ENCODE measurements at places on chromosomes 12 and 14. TPM values are rescaled to one million over a fixed set of nuclear protein-coding genes. Genes with fewer than 3 reads are reported as not detected.
A peak's percentile ranks its signal among the peaks of the same experiment; 100 is the strongest.

Gene LRR1
- 3.1 TPM for total RNA-seq

Gene MYL6
- 644 TPM for total RNA-seq

Gene HHIPL1
- 0.53 TPM for total RNA-seq

GRCh38 chr14:24100197-24100981 lies 6.3 kb downstream of the PCK2 start:
- H3K27me3 ChIP-seq: no peaks in the 10 kb centered on the region
- no peak for DNase-seq
- H3K27ac ChIP-seq: peak overlapping the region; percentile 39
- no peak overlapping the region for H3K4me3 ChIP-seq
- peaks cover 54% of the 10 kb centered on the region for H3K4me1 ChIP-seq

DNA sequence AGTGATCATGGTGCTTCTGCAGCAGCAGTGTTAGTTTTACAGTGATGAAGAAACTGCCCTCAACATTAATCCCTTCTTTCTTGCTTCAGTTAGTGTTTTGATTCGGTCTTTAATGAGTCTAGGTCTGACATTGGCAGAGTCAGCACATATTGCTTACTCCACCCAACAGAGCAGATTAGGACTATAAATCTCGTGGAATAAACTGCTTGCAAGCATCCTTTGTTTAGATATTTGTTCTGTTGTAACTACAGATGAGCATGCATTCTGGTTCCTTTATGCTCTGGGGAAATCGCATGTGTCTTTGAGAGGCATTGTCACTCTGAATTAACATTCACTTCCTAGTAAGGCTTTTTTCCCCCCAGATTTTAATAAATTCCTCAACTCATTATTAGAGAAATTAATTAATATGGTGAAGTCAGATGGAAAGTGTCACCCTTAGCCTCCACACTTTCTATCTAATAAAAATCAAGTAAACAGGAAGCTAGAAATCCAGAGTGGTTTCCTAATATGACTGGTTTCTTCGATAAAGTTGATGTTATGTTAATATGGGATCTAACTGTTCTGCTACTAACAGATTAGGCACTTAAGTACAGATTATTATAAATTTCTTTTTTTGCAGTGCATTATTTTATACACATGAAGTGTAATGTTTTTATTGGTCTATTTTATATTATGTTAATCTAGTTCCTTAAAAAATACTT lies 86.2 kb upstream of the SSTR1 start:
- no peak overlapping the region for H3K27ac ChIP-seq
- H3K4me1 ChIP-seq: no peaks in the 10 kb centered on the region
- H3K36me3 ChIP-seq: no peaks in the 10 kb centered on the region

- no peak for DNase-seq
- no peaks in the 10 kb centered on the region for H3K27me3 ChIP-seq
- H3K27ac ChIP-seq: no peak overlapping the region
- no peaks in the 10 kb centered on the region for H3K36me3 ChIP-seq
- H3K4me1 ChIP-seq: no peaks in the 10 kb centered on the region
Measured at GRCh38 chr12:52279422-52280318, 5.2 kb downstream of the KRT86 start.

GRCh38 chr12:104049903-104050356 lies at the start of gene GLT8D2:
GLT8D2 (minus strand) TSS chr12:104050187; CDS start chr12:104019648, 30,539 bp downstream.
- peak within 1 kb of the TSS; percentile 19 for H3K4me3 ChIP-seq
- no peaks in the 10 kb centered on the region for H3K4me1 ChIP-seq
- no peaks in the 10 kb centered on the region for H3K36me3 ChIP-seq
- DNase-seq: peak; percentile 30

GRCh38 chr12:111201036-111201435 lies 167.9 kb downstream of the PHETA1 start:
- H3K4me3 ChIP-seq: no peak overlapping the region
- no peaks in the 10 kb centered on the region for H3K27me3 ChIP-seq
- no peaks in the 10 kb centered on the region for H3K4me1 ChIP-seq
- H3K27ac ChIP-seq: no peak overlapping the region
- no peaks in the 10 kb centered on the region for H3K36me3 ChIP-seq

DNA sequence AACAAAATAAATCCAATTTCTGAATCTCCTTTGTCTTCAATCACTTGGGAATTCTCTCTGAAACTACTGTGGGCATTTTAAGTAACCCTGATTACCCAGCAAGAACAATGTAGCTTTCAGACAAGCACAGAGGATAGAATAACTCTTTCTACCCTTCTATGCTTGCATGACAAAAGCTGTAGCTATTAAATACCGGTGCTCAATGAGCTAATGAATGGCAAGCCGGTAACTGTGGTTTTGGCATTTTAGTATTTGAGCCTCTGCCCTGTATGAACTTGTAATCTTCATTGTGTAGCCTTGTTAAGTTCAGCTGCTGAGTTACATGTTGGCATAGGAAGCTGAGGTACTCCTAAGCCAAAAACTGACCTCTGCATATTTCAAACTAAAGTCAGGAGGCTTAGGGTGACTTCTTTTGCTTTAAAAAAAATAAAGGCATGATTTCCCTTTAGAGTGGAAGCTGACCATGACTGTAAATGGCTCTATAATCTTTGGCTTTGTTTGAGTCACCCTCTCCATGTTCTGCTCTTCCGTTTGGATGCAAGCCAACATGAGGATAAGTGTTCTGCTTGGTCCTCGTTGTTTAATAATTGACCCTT lies 171.0 kb upstream of the HIF1A start:
- no peak overlapping the region for H3K4me3 ChIP-seq
- peak overlapping the region; percentile 84 for H3K27ac ChIP-seq
- H3K27me3 ChIP-seq: no peaks in the 10 kb centered on the region
- no peaks in the 10 kb centered on the region for H3K4me1 ChIP-seq
- no peak for DNase-seq

DNA sequence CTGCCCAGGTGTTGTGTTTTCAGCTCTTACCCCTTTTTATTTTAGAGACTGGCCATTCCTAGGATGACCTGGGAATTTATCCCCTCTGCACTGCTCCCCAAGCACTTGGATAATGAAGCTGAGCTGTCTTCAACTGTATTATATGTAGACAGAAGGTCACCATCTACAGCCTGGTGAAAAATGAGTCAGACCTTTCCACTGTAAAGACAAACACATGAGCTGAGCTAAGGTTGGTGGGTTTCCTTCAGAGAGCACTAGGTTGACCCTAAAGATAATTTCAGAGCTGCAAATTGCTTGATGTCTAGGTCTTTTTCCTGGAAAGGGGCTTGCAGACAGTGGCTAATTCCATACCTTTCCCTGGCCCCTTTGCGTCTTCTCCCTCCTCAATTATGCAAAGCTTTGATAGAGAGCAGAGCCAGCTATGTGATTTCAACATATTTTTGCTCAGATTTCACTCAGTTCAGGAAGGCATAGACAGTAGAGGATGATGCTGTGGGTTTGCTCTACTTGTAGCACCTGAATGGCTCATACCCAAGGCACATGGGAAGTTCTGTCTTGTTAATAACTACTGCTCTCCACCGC lies 9.2 kb upstream of the IKZF4 start:
- H3K36me3 ChIP-seq: no peaks in the 10 kb centered on the region
- DNase-seq: no peak
- no peaks in the 10 kb centered on the region for H3K27me3 ChIP-seq
- H3K4me1 ChIP-seq: no peaks in the 10 kb centered on the region
- H3K4me3 ChIP-seq: no peak overlapping the region

- H3K27ac ChIP-seq: no peak overlapping the region
- no peak for DNase-seq
- H3K4me3 ChIP-seq: no peak overlapping the region
- H3K36me3 ChIP-seq: no peaks in the 10 kb centered on the region
- H3K27me3 ChIP-seq: no peaks in the 10 kb centered on the region
- H3K4me1 ChIP-seq: no peaks in the 10 kb centered on the region
Measured at GRCh38 chr14:95770777-95771176, 56.9 kb upstream of the TCL1A start.

- DNase-seq: no peak
- H3K4me3 ChIP-seq: no peak overlapping the region
- no peaks in the 10 kb centered on the region for H3K36me3 ChIP-seq
- no peak overlapping the region for H3K27ac ChIP-seq
Measured at GRCh38 chr14:39682582-39682981, 250.3 kb upstream of the FBXO33 start.

- no peaks in the 10 kb centered on the region for H3K27me3 ChIP-seq
- H3K36me3 ChIP-seq: no peaks in the 10 kb centered on the region
- DNase-seq: no peak
- no peak overlapping the region for H3K4me3 ChIP-seq
Measured at GRCh38 chr12:21434699-21435098, 2.8 kb upstream of the PYROXD1 start.

DNA sequence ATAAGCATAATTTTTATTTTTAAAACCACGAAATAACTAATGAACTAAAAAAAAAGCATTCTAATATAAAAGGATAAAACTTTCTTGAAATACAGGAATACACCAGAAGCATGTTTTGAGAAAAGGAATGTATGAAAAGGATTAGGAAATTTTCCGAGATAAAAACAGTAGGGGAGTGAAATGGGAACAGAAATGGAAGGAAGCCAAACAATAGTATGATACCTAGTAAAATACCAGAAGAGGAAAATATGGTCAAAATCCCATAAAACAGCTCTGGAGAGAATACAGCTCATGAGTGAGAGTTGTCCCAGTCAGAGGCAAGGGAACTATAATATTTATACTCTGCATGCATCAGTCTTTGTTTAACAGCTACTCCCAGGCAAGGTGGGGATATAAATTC lies 1016.2 kb downstream of the SLC6A15 start:
- no peaks in the 10 kb centered on the region for H3K27me3 ChIP-seq
- no peak overlapping the region for H3K4me3 ChIP-seq
- no peaks in the 10 kb centered on the region for H3K4me1 ChIP-seq
- no peak for DNase-seq
- H3K27ac ChIP-seq: no peak overlapping the region

DNA sequence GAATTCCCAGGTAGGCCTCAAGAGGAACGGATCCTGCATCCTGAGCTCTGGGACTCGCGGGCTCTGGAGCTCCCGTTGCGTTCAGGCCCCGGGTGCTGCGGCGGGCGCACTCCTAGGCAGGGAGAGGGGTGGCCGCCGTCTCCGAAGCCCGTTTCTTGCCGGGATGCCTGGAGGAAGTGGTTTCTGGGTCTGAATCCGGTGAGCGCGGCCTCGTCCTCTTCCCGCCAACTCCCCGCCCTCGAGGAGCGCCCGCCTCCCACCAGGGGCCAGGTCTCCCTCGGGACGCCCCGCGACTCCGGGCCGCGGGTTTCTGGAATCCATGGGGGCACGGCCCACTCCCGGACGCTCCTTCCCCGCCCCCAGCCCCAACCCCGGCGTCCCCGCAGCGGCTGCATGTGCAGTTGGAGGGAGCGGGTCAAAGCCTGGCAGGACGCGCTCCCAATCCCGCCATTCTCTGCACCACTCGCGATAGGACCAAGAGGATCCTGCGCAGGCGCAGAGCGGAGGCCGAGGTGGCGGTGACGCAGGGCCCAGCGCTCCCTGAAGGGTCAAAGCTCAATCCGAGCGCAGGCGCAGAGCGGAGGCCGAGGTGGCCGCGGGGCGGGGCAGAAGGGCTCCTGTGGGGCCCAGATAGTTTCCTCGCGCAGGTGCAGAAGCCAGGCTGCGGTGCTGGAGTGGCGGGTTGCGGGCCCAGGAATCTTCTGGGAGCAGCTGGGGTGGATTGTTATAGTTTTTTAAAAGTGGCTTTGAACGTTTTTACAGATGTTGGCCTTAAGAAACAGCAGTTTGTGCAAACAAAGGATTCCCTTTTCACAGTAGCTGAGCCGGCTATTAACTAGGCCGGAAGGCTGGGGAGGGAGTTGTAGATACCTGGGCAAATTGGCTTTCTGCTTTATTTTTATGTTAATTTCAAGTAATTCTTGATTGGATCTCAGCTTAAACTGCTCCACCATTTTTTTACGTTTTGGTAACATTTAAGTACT lies 796.4 kb downstream of the AACS start:
- DNase-seq: peak; percentile 86
- H3K4me1 ChIP-seq: peaks cover 3% of the 10 kb centered on the region
- no peaks in the 10 kb centered on the region for H3K36me3 ChIP-seq
- H3K27ac ChIP-seq: no peak overlapping the region

GRCh38 chr14:99581938-99582337 lies 22.1 kb downstream of the CCDC85C start:
- no peaks in the 10 kb centered on the region for H3K27me3 ChIP-seq
- no peaks in the 10 kb centered on the region for H3K36me3 ChIP-seq
- no peak for DNase-seq
- H3K27ac ChIP-seq: no peak overlapping the region

- DNase-seq: no peak
- H3K4me1 ChIP-seq: no peaks in the 10 kb centered on the region
- no peaks in the 10 kb centered on the region for H3K36me3 ChIP-seq
- no peak overlapping the region for H3K27ac ChIP-seq
- no peak overlapping the region for H3K4me3 ChIP-seq
Measured at GRCh38 chr12:115672506-115673080, 604.9 kb downstream of the MED13L start.

- no peaks in the 10 kb centered on the region for H3K4me1 ChIP-seq
- H3K4me3 ChIP-seq: no peak overlapping the region
- DNase-seq: no peak
- H3K36me3 ChIP-seq: no peaks in the 10 kb centered on the region
Measured at GRCh38 chr12:204261-204678, 9.7 kb downstream of the SLC6A12 start.

DNA sequence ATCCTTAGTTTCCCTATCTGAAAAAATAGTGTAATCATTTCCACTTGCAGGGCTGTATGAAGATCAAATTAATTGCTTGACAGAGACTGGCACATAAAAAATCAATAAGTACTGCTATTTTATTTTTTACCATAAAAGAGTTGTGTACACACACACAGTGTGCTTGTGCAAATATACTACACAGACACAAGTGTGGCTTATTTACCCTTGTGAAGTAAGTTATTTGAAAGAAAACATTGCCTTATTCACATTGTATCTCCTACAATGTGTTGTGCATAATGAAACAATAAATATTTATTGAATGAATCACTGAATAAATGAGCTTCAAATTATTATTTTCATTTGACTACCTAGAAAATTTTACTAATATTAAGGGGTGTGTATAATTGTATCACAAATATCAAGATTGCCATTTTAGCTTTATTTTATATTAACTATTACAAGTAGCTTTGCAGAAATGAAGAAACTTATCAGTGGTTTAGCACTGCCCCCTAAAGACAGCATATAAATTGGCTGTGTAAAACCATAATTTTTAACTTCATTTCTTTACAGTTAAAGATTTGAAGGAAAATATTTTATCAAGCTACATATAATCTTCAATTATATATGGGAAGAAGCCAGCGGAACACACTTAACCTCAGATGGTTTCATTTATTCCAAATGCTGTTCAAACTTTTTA lies 11.3 kb downstream of the GARIN6 start:
- no peaks in the 10 kb centered on the region for H3K27me3 ChIP-seq
- no peaks in the 10 kb centered on the region for H3K36me3 ChIP-seq
- H3K4me1 ChIP-seq: no peaks in the 10 kb centered on the region
- H3K4me3 ChIP-seq: no peak overlapping the region
- no peak overlapping the region for H3K27ac ChIP-seq

GRCh38 chr12:45368841-45369489 lies 153.1 kb downstream of the ANO6 start:
- no peak overlapping the region for H3K4me3 ChIP-seq
- H3K36me3 ChIP-seq: no peaks in the 10 kb centered on the region
- H3K27me3 ChIP-seq: no peaks in the 10 kb centered on the region
- H3K27ac ChIP-seq: no peak overlapping the region
- no peaks in the 10 kb centered on the region for H3K4me1 ChIP-seq
